Amygdala (tissue), 56 donors: ENCODE measurements at places on chromosomes 7 and 10.

DNA sequence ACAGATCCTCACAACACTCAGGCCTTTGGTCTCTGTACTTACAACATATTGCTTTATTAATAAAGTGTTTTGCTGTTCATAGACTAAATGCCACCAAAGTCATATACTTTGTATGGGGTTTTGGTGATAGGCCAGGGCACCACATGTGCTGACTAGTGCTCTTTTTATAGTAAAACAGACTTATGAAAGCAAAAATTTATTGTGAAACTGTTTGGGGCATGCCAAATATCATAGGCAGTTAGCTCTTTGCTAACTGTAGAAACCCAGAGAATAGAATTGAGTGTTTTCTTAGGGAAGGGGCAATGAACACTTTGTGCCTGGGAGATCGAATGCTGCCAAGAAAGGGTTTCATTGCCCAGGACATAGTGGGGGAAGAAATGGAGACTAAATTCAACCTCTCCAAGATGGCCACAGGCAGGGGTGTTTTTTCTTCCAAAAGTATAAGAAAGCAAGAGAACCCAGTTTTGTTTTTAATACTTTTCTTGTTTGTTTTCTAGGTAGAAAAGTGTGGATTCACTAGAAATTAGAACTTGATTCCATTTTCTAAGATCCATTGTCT lies 142.7 kb downstream of the TRIL start:
- DNase-seq = no peak

GRCh38 chr7:46949270-46949931 lies 632.5 kb downstream of the TNS3 start:
- DNase-seq = no peak

GRCh38 chr10:85978566-85979358 lies 387.8 kb downstream of the GRID1 start:
- no peak for DNase-seq

DNA sequence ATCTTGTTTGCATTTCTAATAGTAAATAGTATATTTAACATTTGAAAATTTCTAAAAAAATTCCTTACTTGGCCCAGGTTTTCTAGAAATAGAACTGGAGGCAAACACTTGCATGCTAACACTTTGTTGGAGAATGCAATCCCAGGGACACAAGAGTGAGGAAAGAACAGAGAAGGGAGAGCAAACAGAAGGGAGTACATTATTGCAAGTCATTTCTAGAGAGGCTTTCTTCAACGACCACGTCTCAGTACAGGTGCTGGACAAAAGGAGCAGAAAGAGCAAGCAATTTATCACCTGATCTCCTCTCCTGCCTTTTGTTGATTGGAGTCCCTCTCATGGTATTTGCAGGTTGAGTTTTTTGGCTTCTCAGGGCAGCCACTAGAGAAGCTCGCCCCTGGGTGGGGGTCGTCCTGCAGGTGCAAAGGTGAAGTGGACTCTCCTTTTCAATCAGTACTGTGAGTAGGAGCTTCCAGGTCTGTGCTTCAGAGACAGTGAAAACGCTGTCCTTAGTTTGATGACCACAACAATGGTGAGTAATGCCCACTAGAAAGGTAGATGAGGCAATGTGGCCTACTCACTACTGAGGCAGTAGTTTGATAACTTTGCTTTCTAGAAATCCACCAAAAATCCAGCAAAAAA lies 5.2 kb downstream of the CPED1 start:
- no peak for DNase-seq

DNA sequence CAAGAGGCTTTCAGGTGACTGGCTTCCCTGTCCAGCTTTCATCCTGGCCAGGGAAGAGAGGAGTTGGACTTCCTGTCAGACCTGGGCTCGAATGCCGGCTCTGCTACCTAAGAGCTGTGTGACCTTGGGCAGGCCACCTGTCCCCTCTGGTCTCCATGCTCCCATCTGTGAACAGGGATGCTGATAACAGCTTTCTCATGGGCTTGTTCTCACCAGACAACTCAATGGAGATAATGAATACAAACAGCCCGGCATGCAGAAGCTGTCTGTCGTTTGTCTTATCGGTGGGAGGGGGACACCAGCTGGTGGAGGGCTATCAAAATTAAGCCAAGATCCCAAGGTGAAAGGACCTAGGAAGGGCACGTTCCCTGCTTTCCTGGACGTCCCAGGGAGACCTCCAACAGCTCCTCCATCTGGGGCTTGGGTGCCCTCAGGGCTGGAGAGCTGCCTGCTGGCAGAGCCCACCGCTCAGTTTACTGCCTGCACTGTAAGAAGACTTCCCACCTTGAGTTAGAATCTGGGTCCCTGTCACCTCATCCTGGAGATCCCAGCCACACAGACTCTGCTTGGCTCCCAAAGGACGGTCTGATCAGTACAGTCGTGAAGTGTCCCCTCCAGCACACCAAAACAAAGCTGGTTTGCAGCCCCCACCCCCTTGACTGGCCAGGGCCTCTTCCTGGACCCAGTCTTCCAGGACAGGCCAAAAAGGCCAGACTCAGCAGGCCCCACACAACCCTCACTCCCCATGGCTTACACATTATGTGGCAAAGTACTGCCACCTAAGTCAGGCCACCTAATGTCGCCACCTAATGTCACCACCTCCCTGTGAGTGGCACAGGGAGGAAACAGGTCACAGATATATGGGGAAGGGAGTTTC lies 40.9 kb downstream of the PPIF start:
- no peak for DNase-seq

GRCh38 chr10:133377818-133378250 lies 1.2 kb upstream of the PAOX start:
- no peak for DNase-seq

DNA sequence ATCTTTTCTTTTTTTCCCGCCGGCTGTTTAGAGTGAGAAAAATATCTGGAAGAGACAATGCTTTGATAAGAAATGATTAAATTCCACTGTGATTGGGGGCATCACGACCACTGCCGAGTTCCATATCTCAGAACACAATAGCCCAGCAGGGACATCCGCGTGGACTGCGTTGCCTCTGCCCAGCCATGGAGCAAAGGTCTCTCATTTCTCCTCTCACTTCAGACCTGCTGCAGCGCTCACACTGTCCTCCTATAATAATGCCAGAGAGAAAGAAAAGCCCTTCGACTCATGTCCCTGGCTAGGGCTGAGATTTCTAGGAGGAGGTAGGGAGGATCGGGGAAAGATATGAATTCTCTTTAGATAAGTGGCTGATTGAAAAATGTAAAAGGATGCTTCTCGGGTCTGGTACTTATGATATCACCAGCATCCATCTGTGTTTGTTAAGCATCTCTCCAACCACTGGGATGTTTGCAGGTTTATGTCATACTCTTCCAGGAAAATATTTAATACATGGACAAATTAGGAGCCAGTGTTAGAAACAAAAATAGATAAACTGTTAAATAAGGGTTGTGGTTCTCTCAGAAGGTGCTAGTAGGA lies 472.9 kb upstream of the AKR1E2 start:
- DNase-seq = no peak

DNA sequence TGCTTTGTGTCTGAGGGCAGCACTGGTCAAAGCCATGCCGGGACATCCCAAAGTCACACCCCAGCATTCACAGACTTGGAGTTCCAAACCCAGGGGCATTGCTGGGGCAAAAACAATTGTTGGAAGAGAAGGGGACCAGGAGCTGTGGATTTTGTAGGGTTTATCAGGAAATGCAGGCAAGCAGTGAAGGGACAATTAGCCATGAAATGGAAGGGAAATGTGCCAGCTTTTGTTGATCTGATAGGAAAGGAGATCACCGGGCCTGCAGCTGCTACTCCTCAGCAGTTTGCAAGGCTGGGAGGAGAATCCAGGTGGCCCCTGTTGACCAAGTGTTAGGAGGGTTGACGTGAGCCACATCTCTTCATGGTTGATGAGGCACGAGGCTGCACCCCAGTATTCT lies 2.5 kb upstream of the BRI3 start:
- no peak for DNase-seq

- DNase-seq = no peak
These were observed 33.1 kb upstream of the NEUROD6 start for GRCh38 chr7:31373337-31374289.

GRCh38 chr7:25894002-25894901 lies 257.7 kb upstream of the NFE2L3 start:
- no peak for DNase-seq

- DNase-seq = no peak
These were observed 216.9 kb upstream of the GLI3 start for GRCh38 chr7:42453931-42454361.

DNA sequence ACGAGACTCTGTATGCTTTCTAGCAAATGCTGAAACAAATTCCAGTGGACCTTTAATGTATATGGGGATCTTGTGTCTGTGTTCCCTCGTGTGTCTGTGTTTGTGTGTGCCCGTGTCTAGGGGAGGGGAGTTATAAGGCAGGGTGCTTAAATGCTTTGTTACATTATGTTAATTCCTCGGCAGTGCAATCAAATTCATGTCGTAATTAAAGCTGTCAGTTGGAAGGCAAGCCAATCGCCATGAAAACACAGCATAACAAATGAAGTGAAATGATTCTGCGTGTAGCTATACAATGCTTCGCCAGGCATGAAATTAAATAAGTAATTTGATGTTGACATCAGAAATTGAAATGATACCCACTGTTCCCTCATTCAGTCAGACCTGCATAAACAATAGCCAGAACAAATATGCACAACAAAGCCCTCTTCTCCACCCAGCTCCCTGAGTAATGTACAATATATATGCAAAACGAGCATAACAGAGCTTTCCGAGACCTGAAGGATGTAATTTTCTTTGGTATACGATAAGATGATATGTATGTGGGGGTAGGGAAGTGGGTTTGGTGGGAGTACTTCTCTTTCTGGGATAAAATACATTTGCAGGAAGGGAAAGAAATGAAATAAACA lies 534.1 kb downstream of the AUTS2 start:
- no peak for DNase-seq

- no peak for DNase-seq
These were observed 311.1 kb downstream of the HPSE2 start for GRCh38 chr10:98924526-98924925.

DNA sequence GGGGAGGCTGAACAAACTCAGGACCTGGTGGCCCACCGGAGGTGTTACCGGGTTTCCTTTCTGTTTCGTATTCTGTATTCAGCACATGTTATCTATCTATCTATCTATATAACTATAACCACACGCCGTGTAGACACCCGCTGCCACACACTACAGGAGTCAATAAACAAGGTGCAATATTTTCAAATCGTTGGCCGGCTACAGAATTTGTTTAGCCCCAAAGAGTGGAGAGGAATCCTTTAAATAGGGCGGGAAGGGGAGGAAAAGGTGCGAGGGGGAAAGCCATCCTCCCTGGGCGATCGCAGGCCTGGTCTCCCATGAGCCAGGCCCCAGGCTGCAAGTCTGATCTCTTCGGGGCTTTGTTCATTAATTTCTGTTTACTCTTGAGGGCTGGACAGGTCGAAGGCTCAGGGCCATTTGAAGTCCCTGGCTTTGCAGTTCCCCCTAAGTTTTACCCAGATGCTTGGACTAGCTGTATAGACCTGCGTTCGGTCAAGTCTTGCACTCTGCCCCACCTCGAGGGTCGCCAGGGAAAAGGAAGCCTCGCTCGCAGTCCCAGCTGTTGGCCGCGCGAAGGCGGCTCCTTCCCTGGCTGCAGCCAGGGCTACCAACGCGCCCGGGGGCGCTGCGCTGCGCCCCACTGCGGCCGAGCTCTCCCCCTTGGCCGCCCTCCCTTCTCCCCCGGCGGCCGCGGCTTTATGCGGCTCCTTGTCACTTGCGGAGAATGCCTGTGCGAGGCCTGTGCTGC lies 3.8 kb downstream of the NKX2-3 start:
- no peak for DNase-seq

GRCh38 chr10:12471135-12471534 lies 121.8 kb downstream of the CAMK1D start:
- DNase-seq = no peak

GRCh38 chr7:96183163-96183670 lies 138.7 kb downstream of the SLC25A13 start:
- DNase-seq = no peak

- DNase-seq = no peak
These were observed 80.3 kb upstream of the SEM1 start for GRCh38 chr7:96789914-96790313.

DNA sequence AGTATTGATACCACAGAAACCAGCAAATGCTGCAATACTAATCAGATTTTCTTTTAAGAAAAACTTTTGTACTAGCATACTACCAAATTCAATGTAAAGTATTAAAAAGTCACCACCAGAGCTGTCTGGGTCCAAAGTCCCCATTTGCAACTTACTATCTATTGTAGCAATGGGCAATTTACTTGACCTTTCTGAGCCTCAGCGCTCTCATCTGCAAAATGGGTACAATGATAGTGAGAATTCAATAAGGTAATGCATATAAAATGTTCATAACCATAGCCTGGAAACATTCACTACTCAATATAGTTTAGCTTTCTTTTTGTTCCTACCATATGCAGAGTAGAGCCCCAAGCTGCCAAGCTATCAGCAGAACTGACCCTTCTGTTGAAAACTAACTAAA lies 337.2 kb downstream of the ELMO1 start:
- no peak for DNase-seq

DNA sequence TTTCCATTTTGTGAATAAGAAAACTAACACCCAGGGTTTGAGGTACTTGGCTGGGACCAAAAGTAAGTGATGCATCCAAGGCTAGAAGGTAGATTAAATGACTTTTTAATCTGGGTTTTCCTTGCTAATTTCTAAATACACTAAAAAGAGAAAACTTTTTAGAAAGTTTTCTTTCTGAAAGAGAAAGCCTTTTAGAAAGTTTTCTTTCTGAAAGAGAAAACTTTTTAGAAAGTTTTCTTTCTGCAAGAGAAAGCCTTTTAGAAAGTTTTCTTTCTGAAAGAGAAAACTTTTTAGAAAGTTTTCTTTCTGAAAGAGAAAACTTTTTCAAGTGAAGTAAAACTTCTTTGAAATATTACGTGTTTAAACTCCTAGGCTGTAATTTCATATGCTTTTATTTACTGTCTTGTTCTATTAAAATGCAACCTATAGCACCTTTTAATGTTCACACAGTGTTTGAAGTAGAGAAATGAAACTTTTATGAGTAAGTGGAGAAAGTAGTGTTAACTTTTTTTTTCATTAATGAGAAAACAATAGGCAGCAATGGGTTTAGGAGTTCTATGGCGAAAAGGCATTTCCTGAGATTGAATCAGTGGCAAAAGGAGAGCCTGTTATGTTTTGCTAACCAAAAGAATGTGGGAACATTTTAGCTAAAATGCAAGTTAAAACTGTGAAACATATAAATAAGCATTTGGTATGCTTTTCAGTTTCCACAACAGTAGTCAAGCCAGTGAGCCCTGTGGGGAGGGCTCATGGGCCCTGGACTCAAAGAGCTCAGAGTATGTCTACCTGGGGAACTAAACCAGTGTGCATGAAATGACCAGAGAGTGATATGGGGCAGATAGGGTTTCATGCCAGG lies 103.7 kb downstream of the RBM20 start:
- DNase-seq = no peak
